Activated CD8-positive, alpha-beta memory T cell treated with anti-CD3 and anti-CD28 coated beads for 48 hours (primary cell): ENCODE measurements at places on chromosomes 11 and 22.

DNA sequence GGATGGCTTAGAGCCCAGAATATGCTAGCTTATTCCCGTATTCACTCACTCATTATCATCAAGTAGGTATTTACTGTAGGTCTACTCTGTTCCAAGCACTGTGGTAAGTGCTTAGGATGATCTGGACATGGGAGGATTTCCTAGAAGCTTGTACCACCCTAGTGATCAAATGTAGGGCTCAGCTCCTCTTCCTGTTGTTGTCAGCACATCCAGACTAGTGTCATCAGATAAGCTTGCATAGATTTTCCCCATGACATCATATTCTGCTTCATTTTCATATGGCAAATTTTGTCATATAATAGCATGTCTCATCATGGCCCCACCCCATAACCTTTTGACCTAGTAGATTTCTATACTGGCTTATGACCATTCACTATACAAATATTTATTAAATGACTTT, 19.3 kb upstream of the NUCB2 start:
- DNase-seq: no peak

- DNase-seq: no peak
Measured at GRCh38 chr22:49793296-49793695, 34.4 kb downstream of the BRD1 start.

DNA sequence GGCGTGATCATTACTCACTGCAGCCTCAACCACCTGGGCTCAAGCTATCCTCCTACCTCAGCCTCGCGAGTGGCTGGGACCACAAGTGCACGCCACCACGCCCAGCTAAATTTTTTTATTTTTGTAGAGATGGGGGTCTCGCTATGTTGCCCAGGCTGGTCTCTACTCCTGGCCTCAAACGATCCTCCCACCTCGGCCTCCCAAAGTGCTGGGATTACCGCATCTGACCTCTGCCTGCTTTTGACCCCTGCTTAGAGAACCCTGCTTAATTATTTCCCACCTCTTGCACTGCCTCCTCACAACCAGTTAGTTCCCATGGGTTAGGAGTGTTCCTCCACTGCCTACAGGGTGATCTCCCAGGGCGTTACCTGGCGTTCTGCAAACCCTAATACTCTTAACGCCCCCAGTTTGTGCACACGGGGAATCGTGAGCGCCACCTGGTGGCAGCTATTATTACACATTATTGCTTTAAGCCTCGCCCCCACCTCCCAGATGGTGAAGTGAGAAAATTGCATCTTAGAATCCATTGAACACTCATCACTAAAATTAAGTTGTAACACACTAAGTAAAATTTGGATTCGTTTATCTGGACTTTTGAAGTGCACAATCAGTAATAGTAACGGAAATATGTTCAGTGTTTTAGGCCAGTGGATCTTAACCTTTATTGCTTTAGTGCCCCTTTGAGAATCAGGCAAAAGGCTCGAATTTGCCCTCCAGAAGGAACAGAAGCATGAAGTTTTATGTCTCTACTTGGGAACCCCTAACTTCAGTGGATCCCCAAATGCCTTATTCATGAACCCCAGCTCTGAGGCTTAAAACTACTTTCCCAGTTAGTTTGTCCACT, 61.4 kb upstream of the ASPHD2 start:
- peak; percentile 60 for DNase-seq

DNA sequence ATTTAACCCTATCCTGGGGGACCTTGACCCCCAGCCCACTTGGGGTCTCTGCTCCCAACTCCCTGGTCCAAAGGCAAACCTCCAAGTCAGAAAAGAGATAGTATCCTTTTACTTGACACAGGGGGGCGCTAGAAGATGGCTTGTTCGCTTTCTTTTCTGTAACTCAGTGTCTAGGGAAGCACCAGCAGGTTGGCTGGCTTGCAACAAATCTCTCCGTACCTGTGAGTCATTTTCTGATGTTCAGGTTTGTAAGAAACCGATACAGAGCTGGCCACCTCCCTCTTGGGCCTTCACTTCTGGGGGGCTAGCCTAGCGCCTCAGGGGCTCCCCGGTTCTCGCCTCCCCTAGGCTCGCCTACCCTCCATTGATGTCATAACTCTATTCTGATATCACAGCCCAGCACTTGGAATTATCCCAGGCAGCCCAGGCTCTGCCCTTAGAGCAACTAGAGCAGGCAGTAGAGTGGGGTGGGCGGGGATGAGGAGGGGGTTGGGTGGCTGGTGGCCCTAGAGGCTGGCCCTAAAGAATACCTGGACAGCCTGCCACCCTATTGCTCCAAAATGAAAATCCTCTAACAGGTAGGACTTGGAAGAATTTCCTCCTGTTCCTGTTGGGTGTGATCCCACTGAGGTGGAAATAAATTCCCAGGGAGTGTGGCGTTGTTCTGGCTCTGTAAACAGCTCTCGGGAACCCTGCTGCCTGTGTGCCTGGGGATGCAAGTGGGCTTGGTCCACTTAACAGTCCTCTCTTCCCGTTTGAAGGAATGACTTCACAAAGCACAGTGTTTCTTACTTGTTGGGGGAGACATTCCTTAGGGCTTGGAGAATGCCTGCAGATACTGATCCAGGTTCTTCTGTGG, 69.4 kb downstream of the OSBP2 start:
- no peak for DNase-seq

DNA sequence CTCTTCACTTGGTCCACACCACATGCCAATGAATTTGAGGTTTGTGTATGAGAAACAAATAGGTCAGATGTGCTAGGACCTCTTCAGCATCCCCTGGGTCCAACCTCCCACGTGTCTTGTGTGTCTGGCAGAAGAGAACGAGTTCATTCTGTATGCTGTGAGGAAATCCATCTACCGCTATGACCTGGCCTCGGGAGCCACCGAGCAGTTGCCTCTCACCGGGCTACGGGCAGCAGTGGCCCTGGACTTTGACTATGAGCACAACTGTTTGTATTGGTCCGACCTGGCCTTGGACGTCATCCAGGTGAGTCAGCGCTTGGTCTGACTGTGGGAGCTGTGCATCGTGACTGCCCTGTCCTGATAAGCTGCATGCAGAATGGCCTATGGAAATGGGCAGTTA, 101.0 kb upstream of the SORL1-AS1 start:
- DNase-seq: no peak

DNA sequence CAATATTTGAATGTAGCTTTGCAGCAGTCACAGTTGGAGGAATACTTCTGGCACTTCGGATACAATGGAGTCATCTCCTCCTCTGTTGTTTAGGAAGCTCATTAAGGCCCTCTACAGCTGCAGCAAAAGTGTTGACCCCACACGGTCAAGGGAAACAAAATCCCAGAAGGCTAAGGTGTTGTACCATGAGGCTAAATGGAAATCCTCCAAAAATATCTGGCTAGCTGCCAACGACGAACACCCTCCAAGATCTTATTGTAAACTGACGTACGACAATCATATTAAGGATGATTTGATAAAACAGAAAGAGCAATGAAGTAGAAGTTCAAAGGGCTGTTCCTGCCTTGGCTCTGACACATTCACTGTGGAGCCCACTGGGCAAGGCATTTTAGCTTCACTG, 4.0 kb downstream of the POGLUT3 start:
- no peak for DNase-seq

GRCh38 chr11:8806974-8807373, 104.0 kb upstream of the AKIP1 start:
- DNase-seq: no peak

DNA sequence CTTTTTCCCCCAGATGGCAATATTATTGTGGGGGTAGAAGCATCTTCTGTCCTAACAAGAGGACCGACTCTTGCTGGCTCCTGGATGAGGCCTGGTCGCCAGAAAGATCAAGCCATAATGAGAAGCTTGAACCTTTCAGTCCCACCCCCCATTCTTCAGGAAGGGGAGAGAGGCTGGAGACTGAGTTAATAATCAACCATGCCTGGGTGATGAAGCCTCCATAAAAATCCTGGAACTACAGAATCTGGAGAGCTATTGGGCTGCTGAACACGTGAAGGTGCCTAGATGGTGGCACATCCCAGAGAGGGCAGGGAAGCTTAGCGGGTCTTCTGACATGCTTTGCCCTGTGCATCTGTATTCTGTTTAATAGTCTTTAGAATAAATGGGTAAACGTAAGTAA, 16.3 kb downstream of the AP5B1 start:
- DNase-seq: no peak

GRCh38 chr22:49503896-49504521, 323.7 kb downstream of the BRD1 start:
- DNase-seq: no peak

DNA sequence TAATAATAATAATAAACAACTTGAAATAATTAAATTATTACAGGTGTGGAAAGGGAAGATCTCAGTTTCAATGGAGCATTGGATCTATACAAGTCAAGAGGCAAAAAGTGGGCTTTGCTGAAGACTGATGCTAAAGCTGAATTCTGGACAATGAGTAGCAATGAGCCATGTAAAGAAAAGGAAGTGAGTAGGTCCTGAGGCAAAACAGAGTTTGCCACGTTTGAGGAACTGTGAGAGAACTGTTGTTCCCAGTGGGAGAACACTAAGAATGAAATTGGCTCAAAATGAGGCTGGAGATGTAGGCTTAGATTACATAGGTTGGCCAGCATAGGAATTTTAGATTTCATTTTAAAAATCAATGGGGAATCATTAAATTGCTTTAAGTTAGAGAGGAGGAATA, 33.9 kb upstream of the TEAD1 start:
- DNase-seq: no peak

- DNase-seq: peak; percentile 46
Measured at GRCh38 chr11:61041755-61042518, 60.4 kb upstream of the CD5 start.

DNA sequence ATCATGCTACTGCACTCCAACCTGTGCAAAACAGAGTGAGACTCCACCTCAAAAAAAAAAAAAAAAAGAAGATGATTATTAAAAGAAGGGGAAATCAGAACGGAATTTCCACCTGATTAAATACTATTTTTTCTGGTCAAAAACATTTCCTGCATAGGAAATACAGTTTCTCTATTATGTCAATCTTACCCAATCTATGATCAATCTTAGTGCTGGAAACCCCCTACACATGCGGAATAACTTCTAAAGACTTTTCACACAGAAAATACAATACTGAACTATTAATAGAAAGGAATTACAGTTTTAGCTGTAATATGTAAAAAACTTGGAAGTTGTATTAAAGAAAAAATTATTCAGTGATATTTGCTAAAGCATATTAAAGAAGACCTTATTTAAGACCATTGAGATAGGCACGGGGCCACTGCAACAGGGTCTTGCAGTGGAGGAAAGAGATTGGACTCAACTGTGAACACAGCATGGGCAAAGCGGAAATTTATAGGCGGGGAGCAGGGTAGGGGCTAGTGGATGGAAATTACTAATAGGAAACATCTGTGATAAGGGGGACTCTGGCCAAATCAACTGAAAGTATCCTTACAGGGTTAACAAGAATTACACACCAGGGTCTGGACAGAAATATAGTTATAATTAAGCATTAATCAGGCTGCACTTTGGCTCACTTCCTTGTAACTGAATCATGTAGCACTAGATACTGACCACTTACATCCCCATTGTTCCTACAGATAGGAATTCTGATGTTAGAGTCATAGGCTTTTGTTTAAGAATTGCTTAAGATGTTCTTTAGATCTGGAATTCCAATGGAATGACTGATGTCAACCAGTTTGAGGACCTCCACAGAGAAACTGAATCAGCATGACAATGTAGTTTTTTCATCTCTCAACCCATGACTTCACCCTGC, 411.5 kb upstream of the DDI1 start:
- DNase-seq: no peak

- DNase-seq: no peak
Measured at GRCh38 chr11:10667521-10667885, 26.1 kb downstream of the IRAG1 start.

DNA sequence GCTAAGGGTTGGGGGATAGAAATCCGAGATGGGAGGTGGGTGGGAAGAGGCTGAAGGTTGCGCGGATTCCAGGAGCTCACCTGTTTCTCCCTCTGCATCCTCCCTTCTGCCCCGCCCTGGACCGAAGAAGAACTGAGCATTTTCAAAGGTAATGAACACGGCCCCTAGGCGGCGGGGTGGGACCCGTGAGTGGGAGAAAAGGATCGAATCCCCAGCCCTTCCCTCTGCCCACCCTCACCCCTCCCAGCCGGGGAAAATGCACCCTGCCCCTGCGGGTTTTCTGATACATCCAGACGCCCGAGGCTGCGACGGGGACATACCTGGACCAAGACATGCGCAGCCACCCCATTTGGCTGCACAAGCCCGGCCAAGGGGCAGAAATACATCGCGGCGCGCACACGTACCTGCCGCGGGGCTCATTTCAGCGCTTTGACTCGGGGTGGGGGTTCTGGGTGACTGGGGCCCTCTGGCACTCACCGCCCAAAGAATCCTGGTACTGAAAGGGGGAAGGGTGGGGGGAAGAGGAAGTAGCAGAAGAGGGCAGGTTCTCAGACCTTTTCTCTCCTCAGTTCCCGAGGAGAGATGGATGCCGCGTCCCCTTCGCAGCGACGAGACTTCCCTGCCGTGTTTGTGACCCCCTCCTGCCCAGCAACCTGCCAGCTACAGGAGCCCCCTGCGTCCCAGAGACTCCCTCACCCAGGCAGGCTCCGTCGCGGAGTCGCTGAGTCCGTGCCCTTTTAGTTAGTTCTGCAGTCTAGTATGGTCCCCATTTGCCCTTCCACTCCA, 6.0 kb downstream of the VSIG2 start:
- DNase-seq: no peak

GRCh38 chr22:50261615-50262459, at the start of gene MAPK12:
Gene MAPK12, minus strand, starts transcription at chr22:50261683. Its CDS starts 174 bp downstream, at chr22:50261509.
- DNase-seq: no peak

DNA sequence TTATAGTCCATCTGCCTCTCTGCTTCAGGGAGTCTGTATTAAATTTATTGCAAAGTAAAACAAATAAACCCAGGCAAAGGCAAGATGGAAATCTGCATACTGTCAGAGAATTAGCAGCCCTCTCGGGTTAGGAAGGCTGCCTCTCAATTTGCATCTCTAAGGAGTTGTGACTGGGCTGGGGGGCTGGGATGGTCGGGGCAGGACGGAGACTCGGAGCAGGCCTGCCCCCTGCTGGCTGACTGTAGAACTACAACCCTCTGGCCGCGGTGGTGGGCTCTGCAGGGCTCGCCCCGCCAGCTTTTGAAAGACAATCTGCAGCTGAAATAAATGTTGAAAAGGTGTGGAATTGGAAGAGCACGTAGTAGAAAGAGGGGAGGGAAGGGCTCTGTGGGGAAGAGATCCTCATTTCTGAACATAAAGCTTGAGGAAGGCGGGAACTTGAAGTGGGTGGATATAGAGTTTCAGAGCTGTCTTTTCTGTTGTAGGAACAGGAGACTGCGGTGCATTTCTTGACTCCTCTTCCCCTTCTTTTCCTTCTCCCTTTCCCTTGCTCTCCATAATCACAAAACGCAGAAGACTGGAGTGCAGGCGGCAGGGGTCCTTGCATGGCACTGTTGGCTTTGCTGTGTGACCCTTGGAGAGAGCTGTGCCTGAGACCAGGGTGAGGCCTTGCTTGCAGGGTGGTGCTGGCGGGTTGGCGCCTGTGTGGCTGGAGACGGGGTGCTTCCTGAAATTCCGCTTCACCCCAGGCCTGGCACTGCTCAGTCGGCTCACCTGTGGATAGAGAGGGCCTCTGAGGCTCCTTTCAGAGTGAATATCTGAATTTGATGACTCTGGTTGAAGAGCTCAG, 22.6 kb upstream of the PKNOX2 start:
- DNase-seq: no peak

DNA sequence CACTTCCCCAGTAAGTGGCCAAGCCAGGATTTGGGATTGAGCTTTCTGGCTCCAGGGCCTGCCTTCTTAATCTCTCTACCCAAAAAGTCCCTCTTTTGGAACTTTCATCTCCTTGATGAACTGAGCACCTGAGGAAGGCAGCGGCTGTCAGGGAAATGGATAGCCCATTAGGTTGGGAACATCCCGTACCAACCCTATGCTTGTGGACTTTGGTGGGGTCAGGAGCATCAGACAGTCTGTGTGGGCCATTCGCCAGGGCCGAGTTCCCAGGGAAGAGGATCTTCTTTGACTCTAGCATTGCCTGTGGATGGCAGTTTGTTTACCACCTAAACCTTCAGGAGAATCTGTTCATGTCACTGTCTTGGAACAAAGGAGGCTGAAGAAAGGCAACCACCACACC, 30.2 kb downstream of the ARHGEF17 start:
- no peak for DNase-seq
